NCI-H526 (cell line): ENCODE measurements at places on chromosomes 1 and 21.

- no peak for DNase-seq
Measured at GRCh38 chr1:71087060-71087459, 6.2 kb upstream of the ZRANB2 start.

DNA sequence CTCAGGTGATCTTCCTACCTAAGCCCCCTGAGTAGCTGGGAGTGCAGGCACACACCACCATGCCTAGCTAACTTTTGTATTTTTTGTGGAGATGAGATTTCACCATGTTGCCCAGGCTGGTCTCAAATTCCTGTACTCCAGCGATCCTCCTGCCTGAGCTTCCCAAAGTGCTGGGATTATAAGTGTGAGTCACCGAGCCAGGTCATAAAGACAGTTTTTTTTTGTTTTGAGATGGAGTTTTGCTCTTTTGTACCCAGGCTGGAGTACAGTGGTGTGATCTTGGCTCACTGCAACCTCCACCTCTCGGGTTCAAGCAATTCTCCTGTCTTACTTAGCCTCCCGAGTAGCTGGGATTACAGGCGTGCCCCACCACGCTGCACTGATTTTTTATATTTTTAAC is 42.1 kb downstream of the KIF1B start:
- DNase-seq: no peak

- DNase-seq: no peak
Measured at GRCh38 chr21:16577975-16578374, 848.2 kb downstream of the USP25 start.

DNA sequence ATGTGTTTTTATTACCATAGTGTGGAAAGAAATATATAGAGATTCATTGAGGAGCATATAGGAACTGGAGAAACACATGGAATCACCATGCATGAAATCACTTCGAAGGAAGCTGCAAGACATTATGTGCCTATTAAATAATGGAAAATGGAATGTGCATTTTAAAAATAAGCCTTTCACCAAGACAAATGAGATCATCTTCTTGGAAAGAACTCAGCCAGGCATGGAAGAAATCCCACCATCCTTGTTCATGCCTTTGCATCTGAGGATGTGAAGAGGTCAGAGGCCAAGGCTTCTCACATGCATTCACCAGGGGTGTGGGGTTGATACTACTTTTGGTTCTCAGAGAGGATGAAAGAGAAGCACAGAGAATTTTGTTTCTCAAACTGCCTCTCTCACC is 50.0 kb downstream of the C1orf198 start:
- DNase-seq: no peak

GRCh38 chr1:19154876-19155275 is 55.2 kb downstream of the UBR4 start:
- no peak for DNase-seq

DNA sequence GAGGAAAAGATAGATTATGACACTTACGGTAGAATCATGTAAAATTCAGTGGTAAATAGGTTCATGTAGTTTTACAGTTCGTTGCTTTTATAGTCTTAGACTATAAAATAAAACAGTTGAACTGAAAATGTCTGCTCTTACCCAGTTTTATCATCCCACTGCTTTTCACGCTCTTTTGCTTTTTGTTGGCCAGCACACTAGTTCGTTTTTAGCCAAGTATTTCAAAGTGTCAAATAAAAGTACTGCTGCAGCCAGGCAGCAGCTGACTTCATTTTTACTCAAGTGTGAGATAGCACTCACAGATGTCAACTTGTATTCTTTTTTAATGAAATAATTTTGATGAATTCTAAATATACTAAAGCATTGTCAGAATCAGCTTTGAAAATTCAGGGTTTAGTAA is 18.5 kb upstream of the BTG3 start:
- DNase-seq: no peak

DNA sequence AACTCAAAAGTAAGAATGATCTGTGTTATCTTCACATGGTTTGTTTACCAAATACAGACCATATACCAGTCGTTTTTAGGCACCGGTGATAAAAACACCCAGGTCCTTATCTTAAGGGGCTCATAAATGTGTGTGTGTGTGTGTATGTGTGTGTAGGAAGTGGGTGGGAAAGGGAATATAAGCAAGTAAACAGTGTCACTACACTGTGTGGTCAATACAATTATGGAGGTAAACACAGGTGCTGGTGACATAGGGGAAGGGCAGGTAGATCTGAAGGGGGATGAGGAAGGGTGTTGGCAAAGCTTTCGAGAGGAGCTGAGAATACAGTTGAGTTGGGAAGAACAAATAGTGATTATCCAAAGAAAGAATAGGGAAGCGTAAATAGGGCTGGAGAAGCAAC is 19.1 kb upstream of the MRPS6 start:
- no peak for DNase-seq

GRCh38 chr1:42944246-42944928 is 14.3 kb downstream of the SLC2A1 start:
- DNase-seq: no peak

- DNase-seq: peak; percentile 28
Measured at GRCh38 chr1:25520446-25521061, 22.9 kb upstream of the LDLRAP1 start.

GRCh38 chr1:172616195-172616594 is 42.7 kb upstream of the FASLG start:
- DNase-seq: no peak

DNA sequence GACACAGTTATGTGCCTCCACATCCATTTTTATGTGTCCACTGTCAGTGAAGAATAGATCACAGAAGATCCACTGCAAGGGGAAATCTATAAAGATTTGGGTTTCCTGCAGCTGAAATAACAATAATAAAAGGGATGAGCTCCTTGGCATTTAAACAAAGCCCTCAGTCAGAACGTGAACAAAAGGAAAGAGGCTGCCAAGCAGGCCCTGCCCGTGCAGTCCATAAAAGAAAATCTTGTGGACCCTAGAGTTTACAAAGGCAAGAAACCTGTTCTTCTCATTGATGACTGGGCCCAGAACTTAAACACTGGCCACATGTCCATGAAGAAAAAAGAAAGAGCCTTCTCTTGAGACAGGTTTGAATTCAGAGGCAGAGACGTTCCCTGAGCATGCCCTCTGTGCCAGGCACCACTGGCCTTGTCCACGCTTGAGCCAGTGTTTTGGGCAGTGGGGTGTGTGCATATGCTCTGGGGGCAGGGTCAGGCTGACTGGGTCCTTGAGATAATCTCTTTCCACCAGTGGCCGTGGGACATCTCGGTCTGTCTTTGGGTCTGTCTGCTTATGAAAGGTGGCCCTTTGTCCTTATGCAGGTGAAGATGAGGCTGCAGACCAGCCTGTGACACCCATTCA is 142.7 kb downstream of the HIVEP3 start:
- DNase-seq: no peak

DNA sequence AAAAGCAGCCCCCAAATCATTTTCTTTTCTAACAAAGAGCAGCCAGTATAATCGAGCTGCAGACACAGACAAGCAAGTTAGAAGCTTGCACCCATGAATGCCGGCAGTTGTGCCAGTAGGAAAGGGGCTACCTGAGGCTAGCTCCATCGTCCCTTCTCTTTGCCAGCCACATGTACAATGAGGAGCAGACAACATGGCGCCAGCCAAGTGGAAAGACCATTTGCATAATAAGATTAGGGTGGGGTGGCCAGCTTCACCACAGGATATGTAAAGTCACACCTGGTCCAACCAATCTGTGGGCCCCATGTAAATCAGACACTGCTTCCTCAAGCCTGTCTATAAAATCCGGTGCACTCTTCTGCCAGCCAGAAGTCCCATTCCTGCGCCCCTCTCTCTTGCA is 103.7 kb downstream of the CCDC185 start:
- peak; percentile 86 for DNase-seq

GRCh38 chr1:94463765-94464330 is 45.7 kb downstream of the ABCD3 start:
- DNase-seq: peak; percentile 22

- no peak for DNase-seq
Measured at GRCh38 chr1:231571904-231572303, 43.4 kb downstream of the TSNAX start.

- no peak for DNase-seq
Measured at GRCh38 chr1:11653101-11653860, 948 bp downstream of the FBXO2 start.

DNA sequence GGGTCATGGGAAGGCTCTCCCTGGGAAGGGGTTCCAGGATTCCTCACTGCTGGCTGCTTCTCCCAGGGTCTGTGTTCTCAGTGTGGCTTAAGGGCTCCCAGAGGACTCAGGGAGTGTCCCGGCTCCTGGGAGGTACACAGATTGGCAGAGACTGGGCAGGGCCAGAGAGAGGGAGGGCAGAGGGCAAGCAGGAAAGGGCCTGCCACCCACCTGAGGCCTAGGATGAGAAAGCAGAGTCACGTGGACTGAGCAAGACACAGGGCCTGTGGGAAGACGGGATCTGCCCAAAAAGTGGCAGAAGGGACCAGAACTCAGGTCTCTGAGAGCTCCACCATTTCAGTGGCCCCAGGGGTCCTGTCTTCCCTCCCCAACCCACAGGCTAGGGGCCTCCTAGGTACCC is 871 bp downstream of the SLFNL1 start:
- peak; percentile 29 for DNase-seq

GRCh38 chr1:15304708-15305467 is 57.9 kb downstream of the FHAD1 start:
- DNase-seq: peak; percentile 79

DNA sequence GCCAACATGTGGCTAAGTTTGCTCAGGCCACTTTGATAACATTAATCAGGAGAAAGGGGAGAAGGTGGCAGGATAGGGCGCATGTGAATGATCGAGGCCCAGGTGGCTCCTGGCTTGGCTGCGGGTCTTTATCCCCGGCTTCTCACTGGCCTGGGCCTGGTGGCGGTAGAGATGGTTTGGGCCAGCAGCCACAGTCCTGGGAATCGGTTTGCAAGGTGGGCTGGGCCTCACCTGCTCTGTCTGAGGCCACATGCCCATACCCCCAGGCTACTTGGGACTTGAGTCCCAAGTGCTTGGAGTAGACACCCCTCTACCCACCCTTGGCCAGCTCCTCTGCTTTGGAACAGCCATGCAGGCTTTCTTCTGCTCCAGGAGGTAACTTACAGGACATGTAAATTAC is 49.7 kb upstream of the DISP3 start:
- no peak for DNase-seq

- DNase-seq: no peak
Measured at GRCh38 chr21:42021371-42022090, 11.4 kb upstream of the ZBTB21 start.

DNA sequence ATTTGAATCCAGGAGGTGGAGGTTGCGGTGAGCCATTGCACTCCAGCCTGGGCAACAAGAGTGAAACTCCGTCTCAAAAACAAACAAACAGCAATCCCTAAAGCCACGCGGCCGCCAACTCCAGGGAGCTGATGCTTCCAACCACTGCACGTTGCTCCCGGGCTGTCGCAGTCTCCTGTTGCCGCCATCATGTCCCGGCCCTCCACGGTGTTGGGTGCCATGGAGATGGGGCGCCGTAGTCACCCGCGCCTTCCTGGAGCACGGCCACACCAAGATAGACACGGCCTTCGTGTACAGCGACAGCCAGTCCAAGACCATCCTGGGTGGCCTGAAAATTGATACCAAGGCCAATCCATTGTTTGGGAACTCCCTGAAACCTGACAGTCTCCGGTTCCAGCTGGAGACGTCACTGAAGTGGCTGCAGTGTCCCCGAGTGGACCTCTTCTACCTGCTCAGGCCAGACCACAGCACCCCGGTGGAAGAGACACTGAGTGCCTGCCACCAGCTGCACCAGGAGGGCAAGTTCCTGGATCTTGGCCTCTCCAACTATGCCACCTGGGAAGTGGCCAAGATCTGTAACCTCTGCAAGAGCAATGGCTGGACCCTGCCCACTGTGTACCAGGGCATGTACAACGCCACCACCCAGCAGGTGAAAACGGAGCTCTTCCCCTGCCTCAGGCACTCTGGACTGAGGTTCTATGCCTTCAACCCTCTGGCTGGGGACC is 32.6 kb downstream of the SLC16A1 start:
- DNase-seq: no peak

DNA sequence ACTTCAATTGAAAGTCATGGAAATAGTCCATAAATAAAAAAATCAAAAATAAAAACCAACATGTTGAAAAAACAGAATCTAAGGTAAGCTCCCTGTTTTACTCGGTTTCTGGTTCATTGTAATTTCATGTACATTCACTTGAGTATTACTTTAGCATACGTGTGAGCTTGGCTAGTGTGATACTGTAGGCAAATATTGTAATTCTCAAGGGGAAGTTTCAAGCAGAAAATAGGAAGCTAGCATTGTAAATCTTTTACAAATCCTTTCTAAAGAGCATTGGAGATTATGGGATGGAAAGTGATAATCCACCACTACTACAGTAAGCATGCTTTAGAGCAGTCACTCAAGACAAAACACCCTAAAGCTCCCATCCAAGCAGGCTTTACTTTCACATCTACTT is 3.3 kb upstream of the LPAR3 start:
- DNase-seq: no peak

DNA sequence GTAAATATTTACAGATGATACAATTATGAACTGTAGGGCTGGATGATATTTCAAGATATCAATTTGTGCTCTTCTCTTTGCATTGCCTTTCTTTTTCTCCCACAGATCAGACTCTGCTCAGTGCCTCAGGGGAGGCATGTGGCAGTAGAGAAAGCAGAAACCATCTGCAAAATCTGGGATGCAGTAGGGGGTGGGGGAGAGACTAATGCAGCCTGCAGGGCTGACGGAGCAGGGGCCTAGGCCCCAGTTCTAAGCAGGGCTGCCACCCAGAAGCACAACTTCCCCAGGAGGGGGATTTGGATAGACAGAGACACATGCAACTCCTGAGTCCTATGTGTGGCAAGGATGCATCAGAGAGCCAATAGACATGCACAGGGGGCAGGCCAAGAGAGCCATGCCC is 511.6 kb downstream of the SMYD3 start:
- no peak for DNase-seq

GRCh38 chr1:48450505-48450904 is 21.5 kb downstream of the SPATA6 start:
- no peak for DNase-seq

DNA sequence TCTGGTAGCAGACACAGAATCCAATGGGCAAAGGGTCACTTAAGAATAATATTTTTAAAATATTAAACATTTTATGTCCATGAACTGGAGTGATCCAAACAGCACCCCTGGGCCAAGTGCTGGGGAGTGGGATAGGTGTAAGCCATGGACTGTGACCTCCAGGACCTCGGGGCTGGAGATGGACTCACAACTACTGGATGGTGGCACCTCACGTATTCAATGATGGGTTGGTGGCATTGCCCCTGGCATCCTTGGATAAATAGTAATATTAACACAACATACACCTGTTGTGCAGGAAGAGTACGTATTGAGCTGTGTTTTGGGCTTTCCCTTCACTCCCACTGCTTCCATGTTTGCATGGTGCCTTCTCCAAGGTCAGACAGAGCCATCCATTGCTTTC is 39.3 kb upstream of the TENT5C start:
- no peak for DNase-seq
